ENCODE measurements at places on chromosomes 4 and X.

DNA sequence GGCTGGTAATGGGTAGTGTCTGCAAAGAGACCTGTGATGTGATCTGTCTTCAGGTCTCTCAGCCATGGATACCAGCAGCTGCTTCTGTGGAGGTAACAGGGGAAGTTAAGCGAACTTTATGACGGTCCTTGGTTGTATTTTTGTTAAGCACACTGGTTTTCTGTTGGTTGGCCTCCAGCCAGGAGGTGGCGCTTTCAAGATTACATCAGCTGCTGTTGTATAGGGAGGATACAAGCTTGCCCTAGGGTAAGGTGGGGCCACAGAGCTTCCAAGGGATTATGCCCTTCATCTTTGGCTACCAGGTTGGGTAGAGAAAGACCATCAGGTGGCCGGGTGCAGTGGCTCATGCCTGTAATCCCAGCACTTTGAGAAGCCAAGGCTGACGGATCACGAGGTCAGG is 834.2 kb upstream of the GALNTL6 start:
- no peak for DNase-seq

- no peak for DNase-seq
These were observed 763 bp downstream of the PYURF start for GRCh38 chr4:88522702-88523324.

DNA sequence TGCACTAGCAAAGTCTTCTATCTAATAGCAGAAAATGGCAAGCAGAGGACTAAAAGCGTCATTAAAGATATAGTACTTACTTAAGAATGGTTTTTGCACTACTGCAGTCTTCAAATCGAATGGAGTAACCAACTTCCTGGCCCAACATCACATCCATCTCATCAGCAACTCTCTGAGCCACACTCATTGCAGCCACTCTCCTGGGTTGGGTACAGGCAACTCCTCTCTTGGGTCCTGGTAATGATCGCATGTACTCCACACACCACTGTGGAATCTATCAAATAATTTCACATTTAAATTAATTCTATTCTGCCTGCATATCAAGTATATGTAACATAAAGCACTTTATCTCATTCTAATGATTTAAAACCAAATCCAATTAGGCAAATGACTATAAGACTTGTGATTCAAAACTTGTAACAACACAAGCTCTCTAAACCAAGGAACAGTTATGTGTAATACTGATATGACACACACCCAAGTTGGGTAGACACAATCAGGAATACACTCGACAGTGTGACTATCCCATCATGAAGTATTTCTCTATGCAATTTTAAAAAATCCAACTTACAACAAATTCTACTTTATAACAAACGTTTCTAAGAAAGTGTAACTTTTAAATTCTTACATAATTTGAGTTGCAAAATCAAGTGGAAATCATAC is 13.6 kb downstream of the DHX15 start:
- no peak for DNase-seq

- no peak for DNase-seq
These were observed 30.9 kb downstream of the FAM9C start for GRCh38 chrX:13013363-13014110.

DNA sequence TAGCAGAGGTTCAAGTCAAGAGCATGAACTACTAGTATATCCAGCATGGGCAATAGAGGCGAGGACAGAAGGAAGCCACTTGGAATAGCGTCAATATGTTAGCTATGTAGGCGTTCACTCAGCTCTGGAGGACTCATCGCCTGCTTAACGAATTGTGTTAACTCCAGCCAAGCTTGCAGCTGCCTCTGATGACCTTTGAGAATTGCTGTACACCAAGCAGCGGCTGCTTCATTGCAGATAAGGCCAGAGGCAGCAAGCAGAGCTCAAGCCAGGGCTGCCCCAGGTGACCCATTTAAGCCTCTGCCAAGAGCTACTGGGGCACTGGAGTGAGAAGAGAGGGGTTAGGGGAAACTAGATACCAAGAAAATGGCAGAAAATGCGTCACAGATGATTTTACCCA is 160.2 kb upstream of the IGFBP7 start:
- no peak for DNase-seq

- no peak for DNase-seq
These were observed 166.0 kb upstream of the HAND2 start for GRCh38 chr4:173696011-173696410.

GRCh38 chrX:39507617-39508299 is 590.0 kb downstream of the BCOR start:
- no peak for DNase-seq

DNA sequence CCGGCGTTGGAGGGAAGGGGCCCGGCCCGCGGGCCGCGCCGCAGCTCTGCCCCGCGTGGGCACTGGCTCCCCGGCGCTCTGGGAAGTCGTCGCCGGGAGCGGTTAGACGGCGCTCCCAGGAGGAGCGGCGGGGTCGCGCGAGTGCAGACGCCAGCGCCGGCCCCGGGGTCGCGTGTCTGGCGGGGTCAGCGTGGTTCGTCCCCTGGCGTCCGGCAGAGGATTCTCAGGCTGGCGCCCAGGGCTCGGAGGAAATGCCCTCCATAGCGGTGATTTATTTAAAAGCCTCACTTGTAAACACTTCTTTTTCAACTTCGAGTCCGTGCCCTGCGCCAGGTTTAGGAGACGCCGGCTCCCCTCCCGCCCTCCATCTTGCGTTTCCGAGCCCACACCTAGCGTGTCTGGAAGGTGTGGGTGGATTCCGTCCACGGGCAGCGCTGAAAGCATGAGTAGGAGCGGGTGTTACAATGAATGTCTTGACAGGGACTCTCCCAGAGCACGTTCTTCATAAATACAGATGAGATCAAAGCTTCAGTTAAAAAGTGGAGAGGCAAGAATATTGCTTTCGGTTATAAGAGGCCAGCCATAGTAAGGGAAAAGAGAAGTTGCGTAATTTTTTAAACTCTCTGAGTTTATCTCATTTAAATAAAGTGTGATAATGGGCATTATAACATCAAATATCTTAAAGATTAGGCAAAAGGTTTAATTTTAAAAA is 692 bp downstream of the FAM241A start:
- no peak for DNase-seq

GRCh38 chrX:114924856-114925255 is 92.6 kb downstream of the IL13RA2 start:
- DNase-seq, result no peak
